ENCODE measurements at places on chromosomes 11 and 22.

- no peak for DNase-seq
These were observed 76.7 kb upstream of the WNT11 start for GRCh38 chr11:76282811-76283595.

DNA sequence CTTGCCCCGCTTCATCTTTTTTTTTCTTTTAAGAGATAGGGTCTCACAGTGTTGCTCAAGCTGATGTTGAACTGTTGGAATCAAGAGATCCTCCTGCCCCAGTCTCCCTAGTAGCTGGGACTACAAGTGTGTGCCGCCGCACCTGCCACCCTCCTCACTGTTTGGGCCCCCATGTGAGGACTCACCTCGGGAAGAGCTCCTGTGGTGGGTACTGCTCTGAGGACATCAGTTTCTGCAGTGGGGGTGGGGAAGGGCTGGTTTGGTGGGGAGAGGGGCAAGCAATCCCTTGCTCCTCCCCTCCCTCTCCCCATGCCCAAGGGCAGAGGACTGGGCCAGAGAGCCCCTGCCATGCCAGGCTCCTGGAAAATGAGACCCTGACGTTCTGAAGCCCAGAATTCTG, 1.5 kb upstream of the SLC16A8 start:
- DNase-seq, result no peak

- DNase-seq, result no peak
These were observed 151.9 kb downstream of the CACNA1I start for GRCh38 chr22:39722501-39722900.

- peak; percentile 81 for DNase-seq
These were observed 38.2 kb downstream of the OR10A6 start for GRCh38 chr11:7892840-7893254.

DNA sequence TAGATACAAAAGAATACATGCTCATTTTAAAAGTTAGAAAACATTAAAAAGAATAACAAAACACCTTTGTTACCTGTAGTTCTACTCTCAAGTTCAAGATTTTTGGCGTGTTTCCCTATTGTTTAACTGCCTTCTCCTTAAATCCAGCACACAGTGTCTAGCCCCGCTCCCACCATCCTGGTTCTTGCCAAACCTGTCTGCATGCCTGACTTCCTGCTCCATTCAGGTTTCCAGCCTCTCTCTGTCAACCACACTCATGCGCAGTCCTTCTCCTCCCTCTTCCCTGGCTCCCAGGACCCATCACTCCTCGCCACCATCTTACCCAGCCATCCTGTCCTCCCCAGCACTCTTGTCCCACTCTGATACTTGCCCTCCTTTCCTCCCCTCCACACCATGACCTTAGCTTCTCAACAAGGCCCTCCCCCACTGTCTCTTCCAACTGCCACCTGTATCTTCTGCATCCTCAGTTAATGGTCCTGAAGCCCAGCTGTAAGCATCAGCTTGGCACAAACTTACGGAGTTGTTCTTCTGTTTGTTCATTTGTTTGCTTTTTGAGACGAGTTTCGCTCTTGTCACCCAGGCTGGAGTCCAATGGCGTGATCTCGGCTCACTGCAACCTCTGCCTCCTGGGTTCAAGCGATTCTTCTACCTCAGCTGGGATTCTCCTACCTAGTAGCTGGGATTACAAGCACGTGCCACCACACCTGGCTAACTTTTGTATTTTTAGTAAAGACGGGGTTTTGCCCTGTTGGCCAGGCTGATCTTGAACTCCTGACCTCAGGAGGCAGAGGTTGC, 7.5 kb upstream of the MYH9 start:
- DNase-seq, result no peak

GRCh38 chr22:47372111-47372581, 609.7 kb downstream of the TBC1D22A start:
- no peak for DNase-seq

GRCh38 chr11:120131941-120132644, 5.8 kb downstream of the TRIM29 start:
- no peak for DNase-seq

- DNase-seq, result no peak
These were observed 2.0 kb upstream of the C11orf42 start for GRCh38 chr11:6203327-6203726.

GRCh38 chr11:77467993-77468392, 5.9 kb downstream of the PAK1 start:
- no peak for DNase-seq

DNA sequence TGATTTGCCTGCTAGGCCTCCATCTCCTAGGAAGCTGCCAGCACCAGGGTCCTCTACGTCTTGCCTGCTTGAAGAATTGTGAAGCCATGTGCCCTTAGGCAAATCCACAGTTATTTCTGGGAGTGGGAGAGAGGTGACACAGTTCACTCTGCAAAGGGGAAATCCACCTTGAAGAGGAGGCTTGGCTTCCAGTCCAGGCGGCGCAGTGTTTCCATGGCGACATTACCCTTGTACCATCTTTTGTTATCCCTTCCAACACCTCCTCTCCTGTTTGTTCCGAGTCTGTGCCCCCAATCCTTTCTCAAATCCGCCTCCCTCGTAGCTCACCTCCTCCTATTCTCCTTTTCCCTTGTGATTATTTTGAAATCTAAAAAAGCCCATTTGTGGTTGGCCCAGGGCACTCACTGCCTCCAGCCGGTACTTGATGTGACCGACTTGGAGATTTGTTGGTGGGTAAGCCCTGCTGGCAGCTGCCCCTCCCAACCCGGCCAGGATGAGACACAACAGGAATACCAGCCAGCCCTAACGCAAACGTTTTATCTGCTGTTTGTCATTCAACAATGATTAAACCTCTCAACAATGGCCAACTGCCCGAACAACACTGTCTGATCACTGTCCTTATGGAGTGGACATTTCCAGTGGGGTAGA, 18.4 kb downstream of the SYT13 start:
- no peak for DNase-seq

GRCh38 chr22:27241430-27242321, 559.9 kb downstream of the MN1 start:
- no peak for DNase-seq

- no peak for DNase-seq
These were observed 151.4 kb downstream of the MSANTD4 start for GRCh38 chr11:105870516-105871113.

DNA sequence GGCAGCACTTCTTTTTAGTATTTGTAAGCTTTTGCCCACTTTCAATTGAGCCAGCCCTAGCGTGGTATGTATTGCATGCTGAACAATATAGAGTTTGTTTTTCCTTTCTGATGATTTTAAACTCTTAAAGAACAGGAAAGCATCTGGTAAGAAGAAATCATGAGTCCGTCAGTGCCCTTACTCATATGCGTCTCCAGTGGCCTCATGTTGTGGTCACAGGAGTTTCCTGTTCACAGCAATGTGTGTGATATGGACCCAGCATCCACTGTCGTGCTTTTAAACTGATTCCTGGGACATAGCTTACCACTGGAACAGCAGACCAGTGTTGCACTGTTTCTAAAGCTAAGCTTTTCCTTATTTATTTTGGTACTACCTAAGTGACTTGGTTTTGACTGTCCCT, 40.1 kb downstream of the BID start:
- no peak for DNase-seq

GRCh38 chr11:769887-770641, 7.2 kb downstream of the GATD1 start:
- DNase-seq, result no peak

GRCh38 chr11:36156817-36157519, 132.3 kb downstream of the COMMD9 start:
- DNase-seq, result no peak

- peak; percentile 37 for DNase-seq
These were observed 6.2 kb downstream of the KCNQ1OT1 start for GRCh38 chr11:2693271-2694261.

GRCh38 chr11:102915044-102915375, 40.2 kb upstream of the MMP12 start:
- no peak for DNase-seq
